ENCODE measurements at places on chromosomes 2 and 18.

DNA sequence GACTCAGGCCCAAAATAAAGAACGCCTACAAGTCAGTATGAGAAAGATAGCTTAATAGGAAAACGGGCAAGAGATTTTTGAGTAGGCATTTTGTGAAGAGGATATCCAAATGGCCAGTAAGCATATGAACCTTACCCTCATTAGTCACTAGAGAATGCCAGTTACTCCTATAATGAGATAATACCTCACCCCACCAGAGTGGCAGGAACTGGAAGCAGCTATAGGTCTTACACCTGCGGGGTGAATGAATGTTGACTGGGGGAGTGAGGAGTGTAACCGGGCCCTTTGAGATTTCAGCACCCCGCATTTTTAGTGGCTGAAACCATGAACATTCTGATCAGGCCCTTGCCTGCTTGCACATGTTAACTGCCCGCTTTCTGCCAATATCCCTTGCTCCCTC lies 7.5 kb upstream of the PTPN2 start:
- DNase-seq: no peak

DNA sequence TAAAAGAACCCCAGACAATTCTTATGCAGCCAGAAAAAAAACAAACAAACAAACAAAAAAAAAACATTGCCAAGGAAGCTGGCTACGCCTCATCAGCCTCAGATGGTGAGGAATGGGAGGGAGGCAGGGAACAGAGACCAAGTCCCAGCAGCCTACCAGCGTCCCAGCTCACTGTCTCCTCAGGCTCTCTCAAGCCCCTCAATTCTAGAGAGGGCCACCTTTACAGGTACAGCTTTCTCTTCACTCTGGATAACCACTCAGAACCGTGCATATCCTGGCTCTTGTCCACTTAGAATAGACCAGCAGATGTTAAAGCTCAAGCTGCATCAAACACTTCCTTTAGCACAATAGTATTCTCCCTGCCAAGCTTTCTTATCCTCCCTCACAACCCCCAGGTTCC lies 263.1 kb upstream of the CHAC2 start:
- no peak for DNase-seq

DNA sequence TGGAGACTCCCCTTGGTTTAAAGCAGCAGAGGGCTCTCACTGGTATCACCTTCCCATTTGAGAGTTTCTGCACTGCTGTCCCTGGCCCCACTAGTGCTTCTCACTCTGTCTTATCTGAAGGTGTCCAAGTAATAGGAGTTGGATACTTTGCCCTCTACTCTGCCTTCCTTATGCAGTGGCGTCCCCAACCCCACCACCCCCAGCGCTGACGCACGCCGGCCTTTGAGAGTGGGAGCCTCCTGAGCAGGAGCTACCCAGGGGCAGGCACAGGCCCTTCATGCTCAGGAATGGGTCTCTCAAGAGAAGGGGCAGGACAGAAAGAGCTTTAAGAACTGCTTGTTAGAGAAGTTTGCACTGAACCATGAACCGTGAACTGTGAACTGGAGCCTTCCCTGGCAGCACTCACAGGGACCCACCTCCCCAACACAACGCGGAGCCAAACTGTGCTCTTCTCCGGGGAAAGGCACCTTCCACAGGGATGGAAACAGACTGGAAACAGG lies 3.3 kb downstream of the CIB4 start:
- DNase-seq: no peak

DNA sequence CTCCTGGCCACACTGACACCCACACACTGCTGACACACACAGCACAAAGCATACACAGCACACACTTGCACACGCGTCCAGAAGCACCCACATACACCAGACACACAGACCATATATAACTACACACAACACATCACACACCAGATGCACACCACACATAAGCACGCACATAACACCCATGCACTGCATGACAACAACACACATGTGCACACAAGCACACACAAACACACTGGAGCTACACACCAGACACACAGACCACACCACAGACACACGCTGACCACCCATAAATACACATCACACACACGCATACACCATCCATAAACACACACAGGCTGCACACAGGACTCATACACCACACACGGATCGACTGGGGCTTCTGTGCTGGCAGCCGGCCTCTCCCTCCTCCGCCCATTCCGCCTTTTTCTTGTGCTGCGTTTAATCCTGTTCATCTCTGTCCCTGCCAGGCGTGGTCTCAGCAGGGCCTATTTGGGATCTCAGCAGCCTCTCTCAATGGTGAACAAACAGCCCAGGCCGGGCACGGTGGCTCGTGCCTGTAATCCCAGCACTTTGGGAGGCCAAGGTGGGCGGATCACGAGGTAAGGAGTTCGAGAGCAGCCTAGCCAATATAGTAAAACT lies 396.9 kb upstream of the MYT1L start:
- no peak for DNase-seq

DNA sequence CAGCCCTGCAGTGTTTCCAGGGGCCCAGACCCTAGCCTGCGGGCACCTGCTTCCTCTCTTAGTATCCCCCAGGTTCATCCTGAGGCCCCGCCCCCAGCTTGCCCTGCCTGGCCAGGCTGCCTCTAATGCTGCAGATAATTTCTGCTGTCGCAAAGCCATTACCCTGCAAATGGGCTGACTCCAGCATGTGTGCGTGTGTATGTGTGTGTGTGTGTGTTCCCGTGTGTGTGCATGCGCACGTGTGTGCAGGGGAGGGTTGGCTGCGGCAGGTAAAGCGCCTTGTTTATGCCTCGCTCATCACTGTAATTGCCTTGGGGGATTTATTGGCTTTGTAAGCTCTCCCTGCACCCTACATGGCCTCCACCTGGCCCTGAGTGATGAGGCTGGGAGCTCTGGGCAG lies 7.6 kb upstream of the PRSS56 start:
- DNase-seq: no peak

DNA sequence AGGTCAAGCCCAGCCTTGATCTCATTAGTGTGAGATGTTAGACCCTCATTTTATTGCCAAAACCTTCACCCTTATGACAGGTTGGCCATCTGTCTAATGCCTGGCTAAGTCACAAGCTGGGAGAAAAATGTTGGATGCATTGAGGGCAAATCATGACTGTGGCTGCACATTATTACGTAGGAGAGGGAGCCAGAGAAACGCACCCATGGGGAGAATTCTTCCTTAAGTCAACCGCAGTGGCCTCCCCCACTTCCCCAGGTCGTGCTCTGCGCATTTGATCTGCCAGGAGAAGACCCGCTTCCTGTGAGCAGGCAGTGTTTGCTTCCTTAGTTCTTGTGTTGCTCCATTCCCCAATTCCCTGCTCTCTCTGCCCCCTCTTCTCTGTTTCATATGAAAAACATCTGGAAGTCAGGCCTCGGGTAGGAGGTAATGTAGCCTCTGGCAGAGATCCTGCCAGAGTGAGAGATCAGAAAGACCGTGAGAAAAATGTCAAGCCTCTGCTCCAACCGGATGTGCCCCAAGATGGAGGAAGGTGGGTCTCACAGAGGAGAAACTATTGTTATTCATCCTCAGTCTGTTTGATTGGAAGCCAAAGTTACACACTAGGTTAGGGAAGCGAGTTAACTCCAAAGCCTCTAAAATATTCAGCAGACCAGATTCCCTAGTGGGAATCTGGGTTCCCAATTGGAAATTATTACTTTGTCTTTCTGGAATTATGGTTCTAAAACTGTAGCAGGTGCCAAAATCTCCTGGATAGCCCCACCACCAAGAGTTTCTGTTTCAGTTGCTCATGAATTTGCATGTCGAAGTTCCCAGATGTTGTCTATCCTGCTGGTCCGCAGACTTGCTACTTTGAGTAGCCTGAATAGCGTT lies 144.3 kb upstream of the PELI1 start:
- DNase-seq: no peak

DNA sequence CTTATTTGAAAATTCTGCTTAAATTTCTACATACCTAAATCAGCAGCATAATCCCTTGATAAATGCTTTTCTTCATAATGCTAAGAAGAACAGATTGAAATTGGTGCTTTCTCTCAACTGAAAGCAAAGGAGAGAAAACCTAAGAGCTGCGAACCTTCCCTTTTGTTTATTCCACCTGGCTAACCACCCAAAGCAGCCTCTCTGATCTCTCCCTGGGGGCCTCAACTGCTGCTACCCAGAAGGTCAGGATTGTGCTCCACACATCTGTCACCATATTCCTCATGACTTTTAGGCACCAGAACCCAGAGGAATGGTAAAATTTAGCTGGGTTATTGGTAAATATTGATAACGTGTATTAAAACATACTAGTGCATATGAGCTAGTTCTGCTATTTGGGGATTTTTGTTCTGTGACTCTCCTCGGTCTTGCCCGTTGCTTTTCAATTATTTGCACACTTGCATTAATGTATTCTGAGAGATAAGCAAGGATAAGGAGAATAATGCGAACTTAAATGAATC lies 334.1 kb downstream of the RIT2 start:
- no peak for DNase-seq

GRCh38 chr18:39198376-39198775 lies 1632.8 kb upstream of the CELF4 start:
- no peak for DNase-seq

DNA sequence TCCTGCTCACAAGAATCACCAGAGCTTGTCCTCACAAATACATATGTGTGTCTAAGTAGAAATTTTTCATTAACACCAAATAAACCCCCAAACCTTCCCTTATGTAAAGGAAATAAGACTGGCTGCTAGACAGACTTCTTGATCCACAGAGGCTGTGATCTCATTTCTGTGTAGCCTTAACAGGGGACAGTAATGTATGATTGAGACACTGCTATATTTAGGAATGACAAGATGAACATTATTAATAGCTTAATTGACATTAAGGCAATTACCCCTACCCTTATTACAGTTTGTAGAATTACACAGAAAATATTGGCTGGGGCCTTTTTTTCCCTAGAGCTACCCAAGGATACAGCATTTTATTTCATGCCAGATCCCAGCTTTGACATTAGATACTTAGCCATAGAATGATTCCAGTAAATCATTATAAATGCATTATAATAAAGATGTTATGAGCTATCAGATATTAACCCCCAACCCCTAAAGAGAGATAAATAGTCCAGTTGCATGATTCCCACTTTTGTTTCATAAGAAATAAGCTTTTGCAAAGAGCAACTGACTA lies 392.1 kb upstream of the HNRNPA3 start:
- DNase-seq: no peak

GRCh38 chr18:36931106-36931505 lies 102.2 kb downstream of the KIAA1328 start:
- DNase-seq: no peak

GRCh38 chr2:15732341-15733077 lies 140.8 kb downstream of the DDX1 start:
- no peak for DNase-seq

- DNase-seq: no peak
Observed at GRCh38 chr18:9991011-9992000, 77.5 kb downstream of the VAPA start.
